Vein endothelial cell (primary cell): ENCODE measurements at places on chromosomes 6 and 20. TPM values are rescaled to one million over a fixed set of nuclear protein-coding genes. Genes with fewer than 3 reads are reported as not detected.

SLC32A1 gene
- not detected in 2 replicates for total RNA-seq

PCED1A gene
- 16.6 and 19.6 TPM in 2 replicates for total RNA-seq

MYMX gene
- 0.96 and 0.98 TPM in 2 replicates for total RNA-seq

SLX4IP gene
- total RNA-seq: 3.4 and 3.6 TPM in 2 replicates

LCA5 gene
- 2.9 and 5.5 TPM in 2 replicates for total RNA-seq

CARMIL1 gene
- total RNA-seq: 5.6 and 9.8 TPM in 2 replicates

HLA-DOA gene
- not detected in 2 replicates for total RNA-seq

NKX2-2 gene
- total RNA-seq: not detected in 2 replicates

NOX3 gene
- not detected in 2 replicates for total RNA-seq

RAET1E gene
- 0.29 and 0.33 TPM in 2 replicates for total RNA-seq

DNMT3B gene
- total RNA-seq: 3.3 and 3.7 TPM in 2 replicates

RBBP8NL gene
- total RNA-seq: not detected in 2 replicates

DACT2 gene
- total RNA-seq: not detected in 2 replicates

PKIB gene
- total RNA-seq: 0.33 TPM in 1 of 2 replicates, not detected in the other

OR5V1 gene
- not detected in 2 replicates for total RNA-seq

TGM6 gene
- not detected in 2 replicates for total RNA-seq

VIP gene
- 0.33 and 0.76 TPM in 2 replicates for total RNA-seq

TFAP2C gene
- total RNA-seq: under 0.01 TPM in 1 of 2 replicates, not detected in the other

CLIC5 gene
- under 0.01 and 0.19 TPM in 2 replicates for total RNA-seq

PRL gene
- total RNA-seq: not detected in 2 replicates

ZSCAN12 gene
- 3.3 and 5.3 TPM in 2 replicates for total RNA-seq

SGK2 gene
- 0.67 TPM in 1 of 2 replicates, not detected in the other for total RNA-seq

TGM3 gene
- total RNA-seq: not detected in 2 replicates

PBOV1 gene
- not detected in 2 replicates for total RNA-seq

TCF15 gene
- total RNA-seq: 0.57 and 0.65 TPM in 2 replicates

NEURL2 gene
- 4.3 and 5.6 TPM in 2 replicates for total RNA-seq
